ENCODE measurements at places on chromosomes 3 and 15. TPM values are rescaled to one million over a fixed set of nuclear protein-coding genes. Genes with fewer than 3 reads are reported as not detected.

Gene KAT2B
- 33.4 TPM for total RNA-seq

Gene DUOXA2
- total RNA-seq, result not detected

Gene RAD54L2
- total RNA-seq, result 34.0 TPM

Gene ADGRG7
- total RNA-seq, result not detected

Gene IL17RB
- 0.33 TPM for total RNA-seq

Gene MYLK
- total RNA-seq, result not detected

Gene RASL12
- not detected for total RNA-seq

Gene PLCL2
- 34.1 TPM for total RNA-seq

Gene NPAP1
- not detected for total RNA-seq

Gene RASGRP1
- 6.1 TPM for total RNA-seq

Gene SNRPN
- total RNA-seq, result 31.9 TPM

Gene RTP1
- not detected for total RNA-seq

Gene FBXW12
- 0.37 TPM for total RNA-seq

Gene MINAR1
- 1.3 TPM for total RNA-seq

Gene EPHB1
- 1.3 TPM for total RNA-seq

Gene PRTG
- total RNA-seq, result 0.15 TPM

Gene NANOGP8
- not detected for total RNA-seq

Gene CORO2B
- total RNA-seq, result 10.5 TPM

Gene ITIH3
- not detected for total RNA-seq

Gene TTC23
- total RNA-seq, result 7.6 TPM

Gene PP2D1
- not detected for total RNA-seq

Gene IMPG2
- total RNA-seq, result not detected

Gene GRAMD2A
- not detected for total RNA-seq

Gene MEF2A
- total RNA-seq, result 33.5 TPM

Gene LMOD3
- not detected for total RNA-seq

Gene ABI3BP
- not detected for total RNA-seq

Gene ST6GAL1
- total RNA-seq, result 375 TPM

Gene FHIT
- 10.9 TPM for total RNA-seq

Gene CCR3
- total RNA-seq, result not detected

Gene CHP1
- total RNA-seq, result 52.4 TPM

Gene CHDH
- 1.4 TPM for total RNA-seq

Gene ZNF80
- not detected for total RNA-seq

Gene ANKRD34C
- total RNA-seq, result not detected

Gene MYH15
- total RNA-seq, result 0.06 TPM

Gene CHCHD6
- total RNA-seq, result 18.1 TPM

Gene PATL2
- total RNA-seq, result 8.8 TPM

Gene NAA80
- 18.7 TPM for total RNA-seq

Gene OXTR
- 0.82 TPM for total RNA-seq

Gene U2SURP
- total RNA-seq, result 175 TPM

Gene KCNMB3
- total RNA-seq, result not detected

Gene IP6K2
- 92.7 TPM for total RNA-seq

Gene MBD4
- 86.1 TPM for total RNA-seq

Gene KLHL40
- total RNA-seq, result not detected

Gene ZBED2
- not detected for total RNA-seq

Gene ANXA2
- total RNA-seq, result 29.8 TPM

Gene SV2B
- total RNA-seq, result 0.15 TPM

Gene PHC3
- 89.7 TPM for total RNA-seq

Gene C3orf85
- total RNA-seq, result not detected

Gene ITPKA
- not detected for total RNA-seq

Gene ADAMTS17
- not detected for total RNA-seq

Gene GABRG3
- not detected for total RNA-seq

Gene TERC
- 15.9 TPM for total RNA-seq

Gene TICRR
- 44.4 TPM for total RNA-seq

Gene GOLGA6L7
- not detected for total RNA-seq

Gene WDR93
- not detected for total RNA-seq

Gene LNP1
- 10.8 TPM for total RNA-seq

Gene FBXL22
- total RNA-seq, result 0.37 TPM

Gene PIGX
- 31.5 TPM for total RNA-seq

Gene TMC3
- not detected for total RNA-seq
